HS-5 (cell line): ENCODE measurements at places on chromosomes 4 and X.

- no peak for DNase-seq
Measured at GRCh38 chrX:121333942-121334341, 286.5 kb downstream of the GLUD2 start.

- no peak for DNase-seq
Measured at GRCh38 chrX:89034679-89035078, 287.7 kb downstream of the CPXCR1 start.

DNA sequence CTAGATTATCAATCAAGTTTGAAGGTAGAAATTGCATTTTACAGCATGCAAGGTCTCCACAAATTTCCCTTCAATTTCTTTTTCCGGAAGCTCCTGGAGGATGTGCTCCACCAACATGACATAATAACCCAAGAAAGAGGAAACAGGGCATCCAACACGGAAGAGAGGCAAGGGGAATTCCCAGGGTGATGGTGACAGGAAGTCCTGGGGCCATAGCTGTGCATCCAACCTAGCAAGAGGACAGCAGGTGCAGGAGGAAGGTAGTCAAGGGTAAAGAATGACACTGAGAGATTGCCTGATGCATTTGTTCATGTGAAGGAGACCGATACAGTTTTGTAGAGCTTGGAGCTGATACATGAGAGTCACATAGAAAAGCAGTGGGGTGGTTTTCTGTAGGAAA is 115.7 kb upstream of the LSM6 start:
- DNase-seq: no peak

DNA sequence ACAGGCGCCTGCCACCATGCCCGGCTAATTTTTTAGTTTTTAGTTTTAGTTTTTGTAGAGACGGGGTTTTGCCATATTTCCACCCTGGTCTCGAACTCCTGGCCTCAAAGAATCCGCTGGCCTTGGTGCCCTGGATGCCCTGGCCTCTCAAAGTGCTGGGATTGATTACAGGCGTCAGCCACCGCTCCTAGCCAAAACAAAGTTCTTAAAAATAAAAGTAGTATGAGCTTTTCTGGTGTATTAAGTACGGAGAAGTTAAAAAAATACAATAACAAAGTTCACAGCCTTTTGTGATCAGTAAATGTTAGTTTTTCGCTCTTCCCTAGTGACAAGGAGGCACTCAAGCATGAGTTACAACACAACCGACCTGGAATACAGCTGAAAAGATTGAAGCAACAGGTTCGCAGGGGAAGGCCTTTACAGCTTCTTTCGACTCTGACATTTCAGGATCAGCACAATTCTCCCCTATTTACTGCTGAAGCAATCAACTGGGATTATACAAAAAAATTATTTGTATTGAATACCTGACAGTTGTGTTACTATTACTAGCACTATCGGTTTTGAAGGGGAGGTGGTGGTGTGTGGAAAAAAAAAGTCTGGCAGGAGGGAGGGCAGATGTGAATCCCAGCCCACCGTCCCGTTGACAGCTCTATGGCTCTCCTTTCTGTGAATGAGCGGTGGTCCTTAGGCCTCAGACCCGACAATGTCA is 893 bp upstream of the METAP1 start:
- DNase-seq: no peak

GRCh38 chr4:145308598-145308997 is 128.2 kb upstream of the OTUD4 start:
- no peak for DNase-seq
